ENCODE measurements at places on chromosomes 2 and 18.

DNA sequence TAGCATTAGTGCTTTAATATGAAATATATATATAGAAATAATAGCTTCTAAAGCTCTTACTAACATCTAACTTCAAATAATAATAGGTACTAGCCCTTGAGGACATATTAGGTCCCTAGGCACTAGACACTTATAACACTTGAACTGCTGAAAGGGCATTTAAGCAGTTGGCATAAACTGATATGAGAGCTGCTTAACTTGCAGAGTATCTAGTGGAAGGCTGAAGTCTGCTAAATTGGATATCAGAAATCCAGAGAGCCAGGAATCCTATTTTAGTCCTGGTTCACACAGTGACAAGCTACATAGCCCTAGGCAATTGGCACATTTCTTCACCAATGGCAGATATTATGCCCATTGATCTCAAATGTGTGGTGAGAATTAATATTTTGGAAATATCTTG is 326.9 kb upstream of the UBE2E3 start:
- DNase-seq = no peak

DNA sequence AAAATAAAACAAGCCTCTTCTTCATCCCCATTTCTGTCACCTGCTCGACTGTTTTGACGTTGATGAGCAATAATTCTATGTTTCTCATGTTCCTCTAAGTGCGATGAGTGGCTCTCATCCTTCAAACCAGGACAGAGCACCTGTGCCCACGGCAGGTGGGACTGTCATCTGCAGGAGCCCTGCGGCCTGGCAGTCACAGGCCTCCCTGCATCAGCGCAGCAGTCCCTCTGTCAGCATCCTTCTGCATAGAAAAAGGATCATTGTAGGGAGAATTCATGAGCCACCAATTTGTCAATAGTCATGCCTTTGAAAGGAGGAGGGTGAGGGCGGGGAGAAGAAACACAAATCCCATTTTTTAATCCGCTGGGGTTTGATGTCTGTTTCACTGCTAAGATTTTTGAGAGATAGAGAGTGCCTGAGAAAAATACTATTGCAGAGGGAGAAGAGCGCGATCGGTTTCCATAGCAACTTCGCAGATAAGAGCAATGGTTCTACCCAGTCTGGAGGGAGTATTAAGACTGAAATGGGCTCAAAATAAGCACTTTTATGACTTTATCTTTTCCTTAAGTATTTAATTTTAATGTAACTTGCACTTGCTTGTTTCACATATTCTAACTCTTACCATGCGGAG is 234.3 kb upstream of the NCKAP5 start:
- DNase-seq = no peak

GRCh38 chr18:22272242-22272641 is 102.9 kb downstream of the GATA6 start:
- no peak for DNase-seq

DNA sequence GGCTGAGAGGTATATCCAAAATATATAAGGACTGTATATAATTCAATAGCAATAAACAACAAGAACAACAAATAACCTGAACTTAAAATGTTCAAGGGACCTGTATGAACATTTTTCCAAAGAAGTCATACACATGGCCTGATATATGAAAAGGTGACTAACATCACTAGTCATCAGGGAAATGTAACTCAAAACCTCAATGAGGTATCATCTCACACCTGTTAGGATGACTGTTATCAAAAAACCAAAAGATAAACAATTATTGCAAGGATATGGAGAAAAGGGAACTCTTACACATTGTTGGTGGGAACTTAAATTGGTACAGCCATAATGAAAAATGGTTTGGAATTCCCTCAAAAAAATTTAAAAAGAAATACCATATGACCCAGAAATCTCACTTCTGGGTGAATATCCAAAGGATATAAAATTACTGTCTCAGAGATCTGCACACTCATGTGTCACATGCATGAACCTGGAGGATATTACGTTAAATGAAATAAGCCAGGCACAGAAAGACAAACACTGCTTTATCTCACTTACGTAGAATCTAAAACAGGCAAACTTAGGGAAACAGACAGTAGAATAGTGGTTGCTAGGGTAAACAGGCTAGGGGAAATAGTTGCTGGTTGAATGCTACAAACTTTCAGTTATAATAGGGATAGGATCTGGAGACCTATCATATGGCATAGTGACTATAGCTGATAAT is 334.5 kb upstream of the MMADHC start:
- no peak for DNase-seq

DNA sequence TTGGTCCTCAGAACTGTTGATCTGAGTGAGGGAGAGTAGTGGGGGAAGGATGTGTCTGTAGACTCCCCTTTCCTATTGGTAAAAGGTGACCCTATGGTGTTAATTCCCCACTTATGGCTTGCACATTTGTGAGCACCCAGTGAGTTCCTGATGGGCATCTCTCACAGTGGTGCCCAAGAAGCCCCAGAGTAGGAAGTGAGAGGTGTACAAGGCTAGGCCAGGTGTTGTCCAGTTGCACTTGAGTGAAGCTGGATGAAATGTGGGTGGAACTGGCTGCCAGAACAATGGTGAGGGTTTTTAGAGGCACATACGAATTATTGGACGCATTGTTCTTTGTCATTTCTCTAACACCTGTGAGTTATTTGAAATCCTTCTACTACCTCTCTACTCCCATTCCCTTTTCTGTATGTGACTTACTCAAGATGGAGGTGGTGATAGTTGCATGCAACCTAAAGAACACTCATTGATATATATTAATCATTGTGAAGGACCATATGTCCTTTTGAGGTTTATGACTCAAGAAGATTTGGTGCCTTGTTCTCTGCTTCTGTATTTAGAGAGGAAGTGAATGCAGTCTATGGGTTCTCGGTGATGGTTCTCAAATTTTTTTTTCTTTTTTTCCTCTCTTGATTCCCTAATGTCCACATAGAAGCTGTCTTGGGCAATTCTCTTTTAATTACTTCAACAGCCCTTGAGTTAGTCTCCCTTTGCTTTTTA is 162.7 kb downstream of the FSHR start:
- no peak for DNase-seq

DNA sequence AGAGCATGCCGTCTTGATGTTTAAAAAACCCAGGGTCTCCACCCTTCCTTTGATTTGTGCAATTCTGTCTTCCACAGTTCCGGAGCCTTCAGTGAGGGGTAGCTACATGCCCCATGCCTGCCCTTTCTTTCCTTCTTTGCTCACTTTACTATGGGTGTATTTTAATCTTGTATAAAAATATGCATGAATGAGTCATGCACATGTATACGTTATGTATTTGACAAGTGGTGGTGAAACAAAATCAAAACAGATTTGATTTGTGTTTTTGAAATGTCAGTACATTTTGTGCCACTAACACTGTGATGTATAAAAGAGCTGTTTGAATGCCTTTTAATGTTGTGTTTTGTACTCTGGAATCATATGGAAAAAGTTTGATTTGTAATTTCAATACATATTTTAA is 126.5 kb downstream of the RNF144A start:
- DNase-seq = no peak

DNA sequence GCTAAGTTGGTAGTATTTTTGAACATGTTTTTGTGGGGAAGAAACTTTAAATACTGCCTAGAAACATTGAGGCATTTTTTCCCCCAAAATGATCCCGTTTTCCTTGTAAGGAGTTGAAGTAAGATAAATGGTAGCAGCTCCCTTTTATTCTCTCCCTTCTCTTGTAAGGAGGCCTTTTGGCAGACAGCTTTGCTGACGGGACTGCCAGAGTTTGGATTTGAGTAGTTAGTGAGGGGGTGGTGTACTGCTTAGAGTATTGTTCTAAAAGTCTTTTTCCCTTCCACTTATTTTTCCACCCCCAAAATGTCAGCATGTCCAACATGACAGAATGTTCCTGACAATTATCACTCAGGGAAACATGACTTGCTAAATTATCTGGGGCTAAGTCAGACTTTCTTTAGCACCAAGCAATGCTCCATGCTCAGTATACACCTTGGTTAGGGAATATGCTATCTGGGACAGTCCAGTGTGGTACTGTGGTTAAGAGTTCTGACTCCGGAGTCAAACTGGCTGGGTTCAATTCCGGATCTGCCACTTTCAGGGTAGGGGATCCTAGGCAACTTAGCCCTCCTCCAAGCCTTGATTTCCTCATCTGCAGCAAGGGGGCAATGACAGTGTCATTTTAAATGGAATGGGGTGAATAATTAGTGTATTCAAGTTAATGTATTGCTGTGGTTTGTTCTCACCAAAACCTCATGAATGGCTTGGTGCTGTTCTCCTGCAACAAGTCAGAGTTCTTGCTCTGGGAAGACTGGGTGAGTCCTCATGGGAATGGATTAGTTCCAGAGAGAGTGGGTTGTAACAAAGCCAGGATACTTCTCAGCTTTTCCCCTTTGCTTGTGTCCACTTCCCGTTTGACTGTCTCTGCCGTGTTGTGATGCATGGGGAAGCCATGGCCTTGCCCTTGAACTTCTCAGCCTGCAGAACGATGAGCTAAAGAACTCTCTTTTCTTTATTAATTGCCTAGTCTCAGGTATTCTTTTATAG is 116.2 kb downstream of the TANC1 start:
- DNase-seq = no peak

DNA sequence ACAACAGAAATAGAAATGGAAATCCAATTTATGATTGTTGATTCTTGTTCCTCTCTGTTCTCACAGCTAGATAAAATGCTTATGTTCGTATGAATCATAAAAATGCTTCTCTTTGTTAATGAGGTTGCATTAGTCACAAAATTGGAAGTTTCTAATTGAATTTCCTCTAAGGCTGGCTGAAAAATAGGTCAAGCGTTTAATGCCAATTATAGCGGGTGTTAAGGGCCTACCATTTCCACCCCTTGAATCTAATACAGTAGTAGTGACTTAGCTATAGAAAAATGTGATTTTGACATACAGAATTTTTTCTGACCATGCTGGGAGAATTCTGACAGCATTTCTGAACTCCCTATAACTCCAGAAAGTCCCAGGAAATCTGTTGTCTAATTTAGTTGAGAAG is 107.1 kb downstream of the TTN start:
- no peak for DNase-seq

DNA sequence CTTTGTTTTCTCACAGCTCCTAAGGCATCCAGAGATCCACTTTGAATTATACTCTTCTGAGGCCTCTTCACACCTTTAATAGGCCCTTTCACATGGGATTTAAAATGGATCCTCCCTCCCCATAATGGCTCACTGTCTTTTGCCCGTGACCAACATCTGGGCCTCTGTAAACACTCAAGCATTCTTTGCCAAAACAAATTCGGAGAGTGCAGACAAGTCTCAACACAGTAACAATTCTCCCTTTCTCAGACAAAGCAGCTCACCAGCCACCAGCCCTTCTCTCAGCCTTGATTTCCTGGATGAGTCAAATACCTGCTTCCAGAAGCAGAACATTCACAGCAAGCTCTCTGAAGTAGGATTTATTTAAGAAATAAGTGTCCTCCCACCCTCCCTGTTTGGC is 14.0 kb upstream of the IMP4 start:
- no peak for DNase-seq

DNA sequence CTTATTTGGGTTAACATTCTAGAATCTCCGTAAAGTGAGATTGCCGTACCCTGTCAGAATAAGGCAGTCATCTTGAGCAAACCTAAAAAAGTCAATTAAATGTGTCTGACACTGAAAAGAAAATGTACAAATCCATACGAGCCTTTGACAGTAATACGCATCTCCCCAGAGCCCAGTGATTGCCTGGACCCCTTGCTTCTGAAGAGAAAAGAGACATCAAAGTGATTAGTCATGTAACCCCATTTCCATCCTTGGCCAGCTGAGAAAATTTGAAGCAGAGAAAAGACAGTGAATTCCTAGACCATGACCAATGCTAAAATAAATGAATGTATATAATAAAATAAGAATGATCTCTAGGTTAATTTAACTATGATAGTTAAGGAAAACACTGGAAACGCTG is 1499.4 kb downstream of the SUCLG1 start:
- no peak for DNase-seq

DNA sequence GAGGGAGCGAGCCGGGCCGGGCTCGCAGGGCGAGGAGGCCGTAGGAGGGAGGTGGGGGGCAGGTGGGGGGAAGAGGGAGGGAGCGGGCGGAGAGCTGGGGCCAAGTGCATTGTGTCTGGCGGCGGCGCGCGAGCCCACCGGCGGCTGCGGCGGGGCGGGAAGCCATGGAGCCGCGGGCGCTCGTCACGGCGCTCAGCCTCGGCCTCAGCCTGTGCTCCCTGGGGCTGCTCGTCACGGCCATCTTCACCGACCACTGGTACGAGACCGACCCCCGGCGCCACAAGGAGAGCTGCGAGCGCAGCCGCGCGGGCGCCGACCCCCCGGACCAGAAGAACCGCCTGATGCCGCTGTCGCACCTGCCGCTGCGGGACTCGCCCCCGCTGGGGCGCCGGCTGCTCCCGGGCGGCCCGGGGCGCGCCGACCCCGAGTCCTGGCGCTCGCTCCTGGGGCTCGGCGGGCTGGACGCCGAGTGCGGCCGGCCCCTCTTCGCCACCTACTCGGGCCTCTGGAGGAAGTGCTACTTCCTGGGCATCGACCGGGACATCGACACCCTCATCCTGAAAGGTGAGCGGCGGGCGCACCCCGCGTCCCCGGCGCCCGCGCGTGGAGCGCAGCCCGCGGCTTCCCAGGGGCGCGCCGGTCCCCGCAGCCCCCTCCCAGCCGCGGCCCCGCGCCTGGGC is at the start of gene TMEM178A:
Gene TMEM178A, plus strand, starts transcription at position 107 of the 680 bp plus-strand sequence. Its CDS starts 58 bp downstream, at position 165.
- no peak for DNase-seq

DNA sequence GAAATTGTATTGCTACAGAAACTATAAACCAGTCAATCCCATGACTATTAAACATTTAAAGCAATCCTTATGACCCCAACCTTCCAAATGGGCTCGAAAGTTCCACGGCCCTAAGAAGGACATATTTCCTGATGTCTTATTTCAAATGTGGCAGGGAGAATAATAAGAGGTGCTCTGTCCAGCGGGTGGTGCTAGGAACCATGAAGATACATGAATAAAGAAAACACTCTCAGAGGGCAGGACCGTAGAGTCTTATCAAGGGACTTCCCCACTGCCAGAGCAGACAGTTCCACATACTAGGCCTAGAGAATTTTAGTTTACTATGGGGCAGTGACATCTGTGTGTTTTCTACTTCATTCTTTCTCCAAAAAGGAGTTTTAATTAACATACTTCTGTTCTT is 187.1 kb upstream of the PIK3C3 start:
- DNase-seq = no peak

GRCh38 chr2:174901075-174901474 is 104.1 kb downstream of the CHN1 start:
- no peak for DNase-seq

GRCh38 chr18:44700652-44701051 is 20.0 kb downstream of the SETBP1 start:
- no peak for DNase-seq

DNA sequence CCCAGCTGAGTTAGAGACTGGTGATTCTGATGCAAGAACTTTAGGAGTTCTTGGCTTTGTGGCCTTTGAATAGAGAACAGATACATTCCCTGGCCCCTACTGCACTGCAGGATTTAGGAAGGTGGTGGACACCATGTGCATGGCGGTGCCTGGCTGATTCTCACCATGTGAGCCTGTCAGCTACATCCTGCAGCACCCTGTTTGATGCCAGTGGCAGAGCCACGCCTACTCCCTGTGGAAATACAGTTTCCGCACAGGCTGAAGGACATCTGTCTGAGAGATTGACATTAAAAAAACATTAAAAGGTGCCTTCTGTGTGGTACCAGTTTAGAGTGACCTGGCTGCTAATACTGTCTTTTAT is 50.0 kb downstream of the KCNE4 start:
- DNase-seq = no peak

GRCh38 chr2:64543008-64543697 is 19.0 kb downstream of the AFTPH start:
- DNase-seq = no peak

- no peak for DNase-seq
Observed at GRCh38 chr2:227655454-227655853, 11.2 kb upstream of the SCYGR5 start.

- no peak for DNase-seq
Observed at GRCh38 chr2:7697052-7697451, 779.8 kb downstream of the RNF144A start.
